Activated T-cell treated with anti-CD3 and anti-CD28 coated beads, Interleukin-2, amount 50 U/mL, for 72 hours (primary cell): ENCODE measurements at places on chromosomes 7 and 10.

GRCh38 chr10:115936926-115937767, 335.9 kb downstream of the GFRA1 start:
- no peak for DNase-seq

DNA sequence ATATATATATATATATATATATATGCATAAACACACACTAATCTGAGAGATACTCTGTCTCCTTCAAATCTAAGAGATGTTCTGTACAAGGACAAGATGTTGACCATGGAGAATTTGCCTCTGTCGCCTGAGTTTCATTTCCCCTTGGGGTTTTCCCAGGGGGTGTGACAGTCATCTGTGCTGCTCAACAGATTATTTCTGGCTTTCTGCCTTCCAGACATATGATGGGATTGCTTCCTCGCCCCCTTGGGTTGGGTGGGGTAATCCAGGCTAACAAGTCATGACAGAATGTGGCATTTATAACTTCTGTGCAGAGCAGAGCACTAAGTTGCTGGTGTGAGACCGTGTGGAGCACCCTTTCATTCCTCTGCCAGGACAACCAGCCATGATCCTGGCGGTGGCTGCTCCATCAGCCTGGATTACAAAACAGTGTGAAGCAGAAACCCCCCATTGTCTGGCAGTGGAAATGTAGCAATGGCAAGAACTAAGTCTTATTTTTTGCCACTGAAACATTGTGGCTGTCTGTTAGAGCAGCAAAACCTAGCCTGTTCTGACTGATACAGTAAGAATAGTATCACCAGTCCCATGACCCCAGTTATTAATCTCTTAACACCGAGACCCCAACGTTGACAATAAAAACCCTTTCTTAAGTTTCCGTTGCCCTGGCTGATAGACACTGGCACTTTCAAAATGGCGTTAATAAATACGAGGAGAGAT, 13.7 kb upstream of the USP6NL start:
- no peak for DNase-seq

- DNase-seq, result no peak
Measured at GRCh38 chr10:112735041-112735695, 214.9 kb upstream of the TCF7L2 start.

DNA sequence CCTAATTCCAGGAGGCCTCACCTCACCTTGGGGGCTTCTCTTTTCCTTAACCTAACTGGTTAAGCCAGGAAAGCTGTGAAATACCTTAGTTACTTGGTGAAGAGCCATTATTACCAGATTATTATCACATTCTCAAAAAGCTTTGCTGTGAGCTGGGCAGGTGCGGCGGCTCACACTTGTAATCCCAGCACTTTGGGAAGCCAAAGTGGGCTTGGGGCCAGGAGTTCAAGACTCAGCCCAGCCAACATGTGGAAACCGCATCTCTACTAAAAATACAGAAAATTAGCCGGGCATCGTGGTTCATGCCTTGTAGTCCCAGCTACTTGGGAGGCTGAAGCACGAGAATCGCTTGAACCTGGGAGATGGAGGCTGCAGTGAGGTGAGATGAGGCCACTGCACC, 102.4 kb upstream of the KLF6 start:
- no peak for DNase-seq

- no peak for DNase-seq
Measured at GRCh38 chr10:29150010-29150409, 138.9 kb upstream of the LYZL1 start.

- peak; percentile 29 for DNase-seq
Measured at GRCh38 chr10:98404571-98405359, 10.2 kb downstream of the PYROXD2 start.

GRCh38 chr7:50782375-50783208, at the start of gene GRB10:
Gene GRB10, minus strand, starts transcription at chr7:50782896. Its CDS starts 50,574 bp downstream, at chr7:50732322.
- no peak for DNase-seq

GRCh38 chr7:7138897-7139296, 43.4 kb upstream of the C1GALT1 start:
- DNase-seq, result no peak

- DNase-seq, result no peak
Measured at GRCh38 chr7:134422008-134422407, 36.9 kb downstream of the AKR1B1 start.

GRCh38 chr10:98619446-98619845, 172.7 kb upstream of the HPS1 start:
- DNase-seq, result no peak

GRCh38 chr10:124547647-124548168, 86.1 kb downstream of the LHPP start:
- no peak for DNase-seq

- no peak for DNase-seq
Measured at GRCh38 chr7:159238541-159238940, 93.9 kb upstream of the VIPR2 start.

- DNase-seq, result no peak
Measured at GRCh38 chr10:63738410-63738809, 217.2 kb downstream of the REEP3 start.

- no peak for DNase-seq
Measured at GRCh38 chr10:57917019-57917418, 350.7 kb downstream of the IPMK start.

GRCh38 chr10:103897241-103897774, 20.7 kb downstream of the STN1 start:
- no peak for DNase-seq

DNA sequence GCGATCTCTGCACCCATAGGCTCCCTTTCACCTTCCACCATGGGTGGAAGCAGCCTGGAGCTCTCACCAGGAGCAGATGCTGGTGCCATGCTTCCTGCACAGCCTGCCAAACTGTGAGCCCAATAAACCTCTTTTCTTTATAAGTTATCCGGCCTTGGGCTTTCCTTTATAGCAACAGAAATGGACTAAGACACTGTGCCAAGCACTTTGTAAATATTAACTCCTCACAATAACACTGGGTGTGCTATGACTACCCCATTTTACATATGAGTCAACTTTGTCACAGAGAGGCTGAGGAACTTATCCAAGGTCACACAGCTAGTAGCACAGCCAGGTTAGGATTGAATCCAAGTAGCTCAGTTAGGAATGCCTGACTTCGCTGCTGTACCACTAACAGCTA, 79.7 kb upstream of the KCNMA1 start:
- DNase-seq, result no peak

DNA sequence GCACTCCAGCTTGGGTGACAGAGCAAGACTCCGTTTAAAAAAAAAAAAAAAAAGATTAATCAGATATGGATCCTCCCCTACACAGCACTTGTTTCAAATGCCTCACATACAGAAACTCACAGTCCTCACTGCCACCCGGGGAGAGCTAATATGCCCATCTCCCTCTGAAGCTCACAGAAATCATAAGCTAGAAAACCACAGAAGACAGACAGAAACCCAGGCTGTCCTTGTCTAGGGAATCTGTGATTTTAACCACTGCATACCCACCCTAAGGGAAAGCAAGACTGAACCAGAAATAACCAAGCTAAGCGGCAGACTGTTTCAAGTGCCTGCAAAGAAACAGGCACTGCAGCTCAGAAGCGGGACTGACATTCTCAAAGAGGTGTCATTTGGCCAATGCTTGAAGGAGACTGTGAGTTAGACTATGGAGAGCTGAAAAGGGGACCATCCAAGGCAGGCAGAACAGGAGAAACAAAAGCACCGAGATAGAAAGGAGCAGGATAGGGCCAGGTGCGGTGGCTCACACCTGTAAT, 37.6 kb downstream of the SLC37A3 start:
- DNase-seq, result no peak

DNA sequence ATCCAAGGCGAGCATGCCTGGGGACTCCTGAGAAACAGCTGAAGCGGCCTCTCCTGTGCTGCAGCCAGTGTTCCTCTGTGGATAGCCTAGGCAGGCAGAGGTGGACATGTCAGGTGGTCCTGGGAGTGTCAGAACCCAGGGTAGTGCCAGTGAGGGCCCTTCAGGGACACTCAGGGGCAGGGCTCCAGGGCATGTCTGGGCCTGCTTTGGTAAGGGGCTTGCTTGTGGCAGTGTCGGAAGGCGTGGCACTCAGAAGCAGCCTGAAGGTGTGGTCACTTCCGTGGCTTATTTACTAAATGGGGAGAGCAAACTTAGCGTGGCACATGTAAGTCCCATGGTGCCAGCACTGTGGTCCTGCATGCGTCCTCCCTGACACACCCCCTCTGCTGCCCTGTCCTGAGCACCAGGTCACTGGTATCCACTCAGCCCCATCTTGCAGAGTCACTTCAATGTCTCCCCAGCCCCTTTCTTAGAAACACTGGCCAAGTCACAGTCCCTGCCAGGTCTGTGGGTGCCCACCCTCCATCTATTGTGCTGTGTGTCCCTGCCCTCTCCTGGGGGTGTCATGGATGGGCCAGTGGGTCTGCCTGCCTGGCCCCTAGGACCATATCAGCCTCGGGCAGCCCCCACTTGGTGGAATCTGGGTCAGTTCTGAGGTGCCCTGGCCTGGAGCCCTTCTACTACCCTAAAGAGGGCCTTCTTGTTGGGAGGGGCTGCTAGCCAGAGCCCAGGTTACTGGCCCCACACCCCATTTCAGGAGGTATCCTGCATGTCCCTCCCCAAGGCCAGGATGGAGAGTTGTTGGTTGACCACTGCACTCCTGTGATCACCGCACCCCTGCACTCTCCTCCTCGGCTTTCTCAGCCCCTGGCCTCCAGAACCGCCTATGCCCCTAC, 6.4 kb downstream of the ZMIZ2 start:
- no peak for DNase-seq

DNA sequence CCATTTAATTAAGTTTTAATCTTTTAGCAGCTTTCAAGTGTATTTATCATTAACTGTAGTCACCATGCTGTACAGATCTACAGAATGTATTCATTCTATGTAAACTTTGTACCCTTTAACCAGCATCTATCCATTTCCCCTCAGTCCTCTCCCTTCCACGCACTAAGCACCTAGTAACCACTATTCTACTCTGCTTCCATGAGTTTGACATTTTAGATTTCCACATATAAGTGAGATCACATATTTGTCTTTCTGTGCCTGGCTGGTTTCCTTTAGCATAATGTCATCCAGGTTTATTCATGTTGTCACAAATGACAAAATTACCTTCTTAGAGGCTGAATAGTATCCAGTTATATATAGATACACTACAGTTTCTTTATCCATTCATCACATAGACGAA, 79.7 kb downstream of the BTAF1 start:
- DNase-seq, result no peak

- DNase-seq, result no peak
Measured at GRCh38 chr10:131959841-131960240, 21.9 kb downstream of the BNIP3 start.

DNA sequence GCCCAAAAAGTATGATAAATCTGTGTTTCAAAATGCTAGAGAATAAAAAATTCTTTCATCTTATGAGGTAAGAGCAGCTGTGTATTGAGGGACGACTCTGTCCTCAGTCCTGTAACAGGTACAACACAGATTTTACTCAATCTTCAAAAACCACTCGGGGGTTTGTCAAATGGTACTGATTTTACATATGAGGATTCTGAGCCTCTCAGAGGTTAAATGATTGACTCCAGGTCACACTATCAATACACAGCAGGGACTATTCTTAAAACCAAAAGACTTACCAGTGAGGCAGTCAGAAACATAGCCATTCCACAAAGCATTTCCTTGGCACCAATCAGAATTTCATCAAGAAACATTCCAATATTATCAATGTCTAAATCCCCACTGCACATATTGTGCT, 95.5 kb downstream of the SGMS1 start:
- no peak for DNase-seq

DNA sequence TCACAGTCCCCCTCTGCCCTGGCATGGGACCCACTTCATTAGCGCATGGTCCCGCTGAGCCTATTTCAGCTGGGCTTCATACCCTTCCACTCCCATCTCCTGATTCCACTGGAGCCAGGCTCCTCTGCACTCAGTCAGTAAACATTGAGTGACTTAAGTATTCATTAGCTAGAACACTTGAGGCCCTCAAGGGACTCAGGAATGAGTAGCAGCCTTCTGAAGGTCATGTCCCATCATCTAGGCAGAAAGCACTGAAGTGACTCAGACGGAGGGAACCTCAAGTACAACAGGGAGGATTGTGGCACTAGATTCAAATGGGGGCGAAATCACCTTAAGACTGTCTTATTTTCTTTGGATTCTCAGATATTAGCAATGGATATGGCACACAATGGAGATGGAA, 186.6 kb upstream of the INHBA start:
- DNase-seq, result no peak

- DNase-seq, result no peak
Measured at GRCh38 chr10:29859521-29860130, 199.8 kb downstream of the JCAD start.

GRCh38 chr10:14618674-14619073, 156.0 kb downstream of the FAM107B start:
- DNase-seq, result no peak

- DNase-seq, result no peak
Measured at GRCh38 chr10:108849186-108849585, 1074.1 kb downstream of the XPNPEP1 start.

DNA sequence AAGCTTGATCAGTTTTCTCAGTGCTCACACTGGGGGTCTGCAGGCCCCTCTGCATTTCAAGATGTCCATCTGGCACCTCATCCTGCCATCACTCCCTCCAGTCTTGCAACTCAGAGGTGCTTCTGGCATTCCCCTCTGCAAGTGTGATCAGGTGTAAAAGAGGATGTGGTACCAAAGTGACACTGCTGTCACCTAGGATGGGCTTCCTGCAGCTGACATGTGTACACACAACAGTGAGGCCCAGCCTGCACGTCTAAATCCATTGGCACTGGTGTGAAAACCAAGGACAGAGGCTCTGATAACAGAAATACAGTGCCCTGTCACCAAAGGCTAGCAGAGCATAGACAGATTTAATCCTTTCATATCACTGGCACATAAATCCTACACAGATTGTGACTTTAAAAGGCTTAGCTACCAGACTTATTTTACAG, 162.5 kb upstream of the CELF2 start:
- DNase-seq, result no peak

- no peak for DNase-seq
Measured at GRCh38 chr10:44757551-44758205, 153.5 kb upstream of the TMEM72 start.

DNA sequence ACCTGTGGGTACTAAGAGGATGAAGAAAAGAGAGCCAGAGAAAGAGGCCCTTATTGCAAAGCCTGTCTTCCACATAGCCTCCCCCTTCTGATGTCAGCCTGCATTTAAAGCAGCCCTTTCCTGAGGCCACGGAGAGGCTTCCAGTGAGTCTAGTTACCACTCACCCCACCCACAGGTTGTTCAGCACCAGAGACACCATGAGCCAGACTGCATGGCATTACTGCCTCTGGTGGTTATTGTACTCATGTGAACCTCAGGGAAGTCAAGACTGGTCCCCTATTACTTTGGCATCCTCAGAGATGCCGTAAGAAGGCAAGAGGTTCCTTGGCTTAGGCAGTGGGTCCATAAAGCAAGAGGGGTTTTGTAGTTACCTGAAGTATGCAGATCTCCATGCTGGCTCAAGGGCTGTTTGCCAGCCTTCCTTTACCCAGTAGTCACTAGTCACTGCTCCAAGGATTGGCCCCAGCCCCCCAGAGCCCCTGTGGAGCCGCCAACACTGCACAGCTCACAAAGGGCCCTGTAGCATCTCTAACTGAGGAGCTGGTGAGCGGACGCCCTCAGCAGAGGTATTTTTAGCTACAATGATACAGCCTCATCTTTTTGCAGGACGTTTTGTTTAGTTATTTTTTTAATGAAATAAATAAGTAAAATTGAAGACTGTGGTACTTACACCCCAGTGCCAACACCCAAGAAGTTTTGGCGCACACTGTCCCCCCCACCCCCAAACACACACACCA, 20.7 kb downstream of the LRRC4 start:
- no peak for DNase-seq

GRCh38 chr7:73512018-73512780, 9.9 kb downstream of the BAZ1B start:
- no peak for DNase-seq

GRCh38 chr10:96440361-96441292, 73.1 kb downstream of the TLL2 start:
- DNase-seq, result no peak
